Thoracic aorta (tissue), 2 donors: ENCODE measurements at places on chromosomes 13 and 19.

- DNase-seq: no peak
Observed at GRCh38 chr19:14562660-14563589, 8.9 kb downstream of the NDUFB7 start.

DNA sequence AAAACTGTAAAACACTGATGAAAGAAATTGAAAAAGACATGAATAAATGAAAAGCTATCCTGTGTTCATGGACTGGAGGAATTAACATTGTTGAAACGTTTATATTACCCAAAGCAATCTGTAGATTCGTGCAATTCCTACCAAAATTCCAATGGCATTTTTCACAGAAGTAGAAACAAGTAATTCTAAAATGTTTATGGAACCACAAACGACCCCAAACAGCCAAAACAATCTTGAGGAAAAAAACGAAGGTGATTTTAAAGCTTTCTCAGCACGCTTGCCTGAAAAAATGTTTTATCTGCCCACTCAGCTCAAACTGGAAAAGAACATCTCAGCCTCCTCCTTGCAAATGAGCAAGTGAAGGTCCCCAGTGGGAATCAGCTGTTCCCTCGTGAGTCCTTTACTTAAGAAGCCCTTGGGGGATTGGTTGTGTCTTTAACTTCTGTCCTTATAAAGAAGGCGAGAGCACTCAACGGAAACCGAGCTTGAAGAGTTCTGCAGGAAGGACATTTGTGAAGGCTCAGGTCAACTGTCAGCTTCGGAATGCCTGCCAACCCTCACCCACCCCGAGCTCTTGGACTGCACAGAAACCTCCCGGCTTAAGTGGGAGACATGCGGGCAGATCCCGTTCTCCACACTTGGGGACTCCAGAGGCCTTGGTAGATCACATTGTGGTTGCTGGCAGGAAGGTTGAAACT lies 256.0 kb upstream of the IRS2 start:
- no peak for DNase-seq

GRCh38 chr19:28213470-28214082 lies 999.4 kb downstream of the UQCRFS1 start:
- no peak for DNase-seq

DNA sequence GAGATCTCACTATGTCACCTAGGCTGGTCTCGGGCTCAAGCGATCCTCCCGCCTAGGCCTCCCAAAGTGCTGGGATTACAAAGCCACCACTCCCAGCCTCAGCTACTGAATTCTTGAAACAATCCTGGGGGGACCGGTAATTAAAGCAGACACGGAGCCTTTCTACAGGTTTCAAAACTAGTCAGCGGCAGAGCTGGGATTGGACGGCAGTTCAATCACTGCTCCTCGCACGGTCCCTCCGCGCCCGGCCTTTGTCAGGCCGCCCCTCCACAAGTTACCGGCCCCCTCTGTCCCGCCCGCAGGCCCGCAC lies 229 bp downstream of the BORCS8 start:
- no peak for DNase-seq

DNA sequence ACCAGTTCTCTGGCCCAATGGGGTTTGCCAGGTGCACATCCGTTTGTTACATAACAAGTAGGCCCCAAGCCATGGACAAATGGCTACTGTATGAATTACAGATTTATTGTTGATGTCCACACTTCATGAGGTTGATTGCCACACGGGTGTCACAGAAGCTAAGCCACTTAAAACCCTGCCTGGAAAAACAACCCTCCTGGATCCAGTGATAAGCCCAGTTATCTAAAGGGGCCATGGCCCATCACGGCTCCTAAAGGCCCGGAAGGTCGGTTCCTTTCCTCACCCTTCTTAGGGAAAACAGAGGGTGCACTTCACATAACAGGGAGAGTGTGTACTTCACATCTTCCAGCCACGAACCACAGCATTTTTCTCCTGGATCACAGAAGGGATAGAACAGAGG lies 4.1 kb downstream of the TMEM272 start:
- no peak for DNase-seq

DNA sequence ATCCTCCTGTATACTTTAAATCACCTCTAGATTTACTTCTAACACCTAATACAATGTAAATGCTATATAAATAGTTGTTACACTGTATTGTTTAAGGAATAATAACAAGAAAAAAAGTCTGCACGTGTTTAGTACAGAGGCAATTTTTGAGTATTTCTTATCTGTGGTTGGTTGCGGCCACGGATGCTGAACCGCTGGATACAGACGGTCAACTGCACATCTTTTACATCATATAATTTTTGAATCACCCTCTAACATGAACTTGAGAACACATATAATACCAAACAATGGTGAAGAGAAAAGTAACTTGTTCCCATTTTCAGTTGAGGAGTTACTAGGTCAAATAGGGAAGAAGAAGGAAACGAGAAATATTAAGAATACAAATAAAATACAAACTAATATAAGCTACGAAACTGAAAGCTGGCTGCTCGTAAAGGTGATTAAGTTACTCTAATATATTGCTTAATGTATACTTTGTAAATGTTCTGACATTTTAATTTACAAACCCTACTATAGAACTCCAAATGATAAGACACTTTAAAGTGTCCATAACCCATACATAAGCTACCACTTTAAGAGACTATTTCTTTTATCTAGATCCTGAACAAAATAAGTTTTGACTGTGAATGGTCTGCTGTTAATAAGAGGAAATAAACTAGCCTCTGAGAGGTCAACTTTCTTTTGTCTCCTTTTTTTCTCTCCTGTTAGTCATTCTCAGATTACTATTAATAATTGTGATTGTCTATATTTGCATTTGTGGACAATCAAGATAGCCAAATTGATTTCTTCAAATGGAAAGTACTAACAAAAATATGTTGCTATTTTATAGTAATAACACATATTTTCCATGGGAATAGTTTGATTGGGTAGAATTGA lies 457.4 kb downstream of the DIAPH3 start:
- no peak for DNase-seq
